ENCODE measurements at places on chromosomes 11 and 22.

- no peak for DNase-seq
These were observed 166.1 kb downstream of the C11orf91 start for GRCh38 chr11:33534575-33534974.

DNA sequence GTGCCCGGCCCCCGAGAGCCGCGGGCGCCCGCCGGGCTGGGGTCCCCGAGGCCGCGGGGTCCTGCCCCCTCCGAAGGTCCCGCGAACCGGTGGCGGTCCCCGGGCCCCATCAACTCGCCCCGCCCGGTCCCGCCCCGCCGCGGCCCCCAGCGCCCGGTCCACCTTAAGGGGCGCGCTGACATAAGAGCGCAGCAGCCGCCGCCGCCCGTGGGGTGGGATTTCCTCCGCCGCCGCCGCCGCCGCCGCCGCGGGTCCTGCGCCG lies at the start of gene ZDHHC8:
ZDHHC8 (plus strand) TSS at position 208 of the 262 bp plus-strand sequence. CDS start 144 bp downstream, outside the sequence.
- DNase-seq: peak; percentile 49

- no peak for DNase-seq
These were observed 12.1 kb downstream of the BBOX1 start for GRCh38 chr11:27052668-27053067.

DNA sequence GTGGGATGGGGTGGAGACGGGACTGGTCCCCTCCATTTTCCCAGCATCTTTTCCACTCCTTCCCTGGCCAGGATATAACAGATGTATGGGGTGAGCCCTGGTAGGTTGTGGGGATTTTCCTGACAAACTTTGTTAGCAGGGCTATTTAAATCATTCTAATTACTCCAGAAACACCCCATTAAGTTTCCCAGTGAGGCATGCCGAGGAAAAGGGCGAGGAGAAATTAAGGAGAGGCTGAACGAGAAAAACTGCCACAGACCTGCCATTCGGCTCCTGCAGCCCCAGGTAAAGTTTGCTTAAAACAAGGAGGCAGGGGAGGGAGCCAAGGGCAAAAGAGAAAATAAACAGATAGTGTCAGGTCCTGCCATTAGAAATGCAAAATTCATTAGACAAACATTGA lies 428.2 kb downstream of the BUD13 start:
- no peak for DNase-seq

DNA sequence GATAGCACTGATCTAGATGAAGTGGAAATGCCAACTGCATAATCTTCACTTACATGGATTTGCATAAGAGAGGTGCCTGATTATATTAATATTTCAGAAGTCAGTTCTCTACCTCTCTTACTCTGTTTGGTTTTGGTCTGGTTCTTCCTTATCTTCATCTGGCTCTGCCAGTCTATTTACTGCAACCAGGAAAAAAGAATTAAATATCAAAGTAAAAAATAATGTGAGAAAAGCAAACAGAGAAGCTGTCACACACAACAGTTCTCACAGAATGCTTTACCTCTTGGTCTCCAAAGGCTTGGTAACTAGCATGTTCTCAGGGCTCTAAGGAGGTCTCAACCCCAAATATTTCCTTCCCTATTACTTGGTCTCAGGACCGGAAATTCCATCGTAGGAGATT lies 6.7 kb downstream of the VSIG10L2 start:
- DNase-seq: no peak

DNA sequence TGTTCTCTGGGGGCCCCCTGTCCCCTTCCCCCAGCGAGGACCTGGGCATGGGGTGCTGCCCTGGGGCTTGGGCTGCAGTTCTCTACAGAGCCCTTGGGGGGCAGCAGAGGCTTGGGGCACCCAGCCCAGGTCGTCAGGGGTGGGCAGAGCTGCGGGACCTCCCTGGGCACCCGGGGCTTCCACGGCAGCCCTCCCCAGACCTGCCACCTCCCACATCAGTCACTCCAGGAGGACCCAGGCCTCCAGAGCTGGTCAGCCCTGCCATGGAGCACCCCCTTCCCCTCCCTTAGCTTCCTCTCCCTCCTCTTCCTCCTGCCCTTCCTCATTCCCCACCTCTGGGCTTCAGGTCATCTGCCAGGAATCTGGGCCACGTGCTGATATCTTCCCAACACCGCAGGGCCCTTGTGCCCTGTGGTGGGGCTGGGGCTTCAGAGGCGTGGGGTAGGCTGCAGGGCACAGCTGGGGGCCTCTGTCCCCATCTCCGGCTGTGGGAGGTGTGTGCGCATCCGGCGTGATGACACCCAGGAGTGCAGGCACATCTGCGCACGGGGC lies 5.8 kb downstream of the TSPAN4 start:
- peak; percentile 51 for DNase-seq

DNA sequence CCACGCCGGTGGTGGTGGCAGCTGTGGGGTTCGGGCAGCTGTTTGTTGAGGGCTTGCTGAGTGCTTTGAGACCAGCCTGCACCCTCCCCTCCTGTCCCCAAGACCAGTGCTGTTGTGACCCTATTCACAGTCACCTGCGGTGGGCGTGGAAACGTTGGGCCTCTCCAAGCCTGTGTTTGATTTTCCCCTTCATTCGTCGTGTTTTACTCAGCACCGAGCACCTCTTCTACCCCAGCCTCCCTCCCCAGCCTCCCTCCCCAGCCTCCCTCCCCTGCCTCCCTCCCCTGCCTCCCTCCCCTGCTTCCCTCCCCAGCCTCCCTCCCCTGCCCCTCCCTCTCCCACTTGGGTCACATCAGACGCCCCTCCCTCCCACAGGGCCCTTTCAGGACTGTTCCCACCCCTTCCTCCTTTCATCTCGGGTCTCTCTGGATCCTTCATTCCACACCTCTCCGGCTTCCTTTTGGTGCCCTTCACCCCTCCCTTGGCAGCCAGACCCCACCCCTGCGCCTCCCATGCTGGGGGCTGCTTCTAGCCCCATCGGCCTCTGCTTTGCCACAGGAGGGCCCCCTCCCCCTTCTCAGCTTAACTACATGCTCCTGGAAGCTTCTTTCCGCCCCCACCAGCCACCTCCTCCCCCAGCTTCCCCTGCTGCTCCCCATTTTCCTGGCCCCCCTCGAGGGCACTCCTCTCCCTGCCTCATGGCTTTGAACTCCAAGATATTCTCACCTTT lies 14.8 kb downstream of the FRMD8 start:
- DNase-seq: no peak

GRCh38 chr22:38305471-38306448 lies 11.5 kb downstream of the CSNK1E start:
- DNase-seq: no peak

- no peak for DNase-seq
These were observed 687.2 kb downstream of the OPCML start for GRCh38 chr11:132844956-132845696.

DNA sequence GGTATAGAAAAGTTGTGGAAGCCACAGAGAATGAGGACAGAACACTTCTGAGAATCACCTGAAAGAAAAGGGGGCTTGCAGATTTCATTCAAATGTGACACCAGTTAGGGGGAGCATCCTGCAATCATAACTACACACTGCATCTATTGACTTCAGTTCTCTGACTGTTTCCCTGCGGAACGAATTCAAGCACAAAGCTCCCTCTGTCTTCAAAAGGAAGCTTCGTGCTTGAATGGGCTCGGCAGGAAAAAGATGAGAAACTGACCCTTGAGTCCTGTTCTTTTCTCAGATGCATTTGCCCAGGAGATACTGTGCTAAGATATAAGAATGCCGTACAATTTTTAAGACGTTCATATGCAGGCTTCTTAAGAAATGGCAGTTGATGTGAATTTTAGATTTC lies 2000.4 kb upstream of the RAG2 start:
- no peak for DNase-seq

GRCh38 chr22:32100711-32101110 lies 57.6 kb downstream of the SLC5A1 start:
- DNase-seq: no peak

- DNase-seq: no peak
These were observed 2.9 kb upstream of the TMEM9B start for GRCh38 chr11:8967184-8967583.

GRCh38 chr11:97363331-97363730 lies 973.5 kb downstream of the JRKL start:
- DNase-seq: no peak

GRCh38 chr22:50083462-50084079 lies 1.7 kb downstream of the MLC1 start:
- no peak for DNase-seq

- no peak for DNase-seq
These were observed 7.7 kb upstream of the NCR3LG1 start for GRCh38 chr11:17343907-17344306.

GRCh38 chr11:75262436-75262835 lies 21.9 kb downstream of the TPBGL start:
- DNase-seq: no peak

DNA sequence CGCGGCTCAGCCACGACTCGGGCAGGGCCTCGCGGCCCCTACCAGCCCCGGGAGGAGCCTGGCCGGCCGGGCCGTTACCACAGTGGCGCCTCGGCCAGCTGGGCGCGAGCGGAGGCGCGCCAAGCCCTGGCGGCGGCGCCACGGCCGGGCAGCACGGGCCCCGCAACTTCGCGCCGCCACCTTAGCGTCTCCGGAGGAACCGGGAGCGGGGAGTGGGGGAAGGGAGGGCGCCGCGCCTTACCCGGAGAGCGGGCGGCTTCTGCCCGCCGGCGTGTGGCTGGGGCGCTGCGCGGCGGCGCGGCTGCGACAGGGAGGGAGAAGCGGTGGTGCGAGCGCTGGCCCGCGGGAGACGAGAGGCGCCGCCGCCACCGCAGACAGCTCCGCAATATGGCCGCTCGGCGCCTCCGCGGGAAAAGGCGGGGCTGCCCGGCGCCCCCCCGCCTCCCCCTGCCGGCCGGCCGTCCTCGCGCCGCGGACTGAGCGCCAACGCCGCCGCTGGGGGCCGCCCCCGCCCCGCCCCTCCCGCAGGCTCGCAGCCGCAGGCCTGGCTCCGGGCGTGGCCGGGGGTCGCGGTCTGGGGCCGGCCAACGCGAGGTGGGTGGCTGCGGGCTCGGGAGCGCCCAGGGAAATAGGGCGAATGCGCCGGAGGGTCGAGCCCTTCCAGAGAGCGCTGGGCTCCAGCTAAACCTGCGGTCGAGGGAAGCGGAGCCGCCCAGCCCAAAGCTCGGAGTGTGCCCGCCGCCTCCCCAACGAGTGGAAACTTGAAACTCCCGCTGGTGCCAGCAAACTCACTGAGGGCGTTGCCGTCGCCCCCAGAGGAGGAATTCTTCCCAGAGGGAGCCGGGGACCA lies at the start of gene RDX:
RDX (minus strand) TSS at position 389 of the 850 bp plus-strand sequence. CDS start 16,922 bp downstream, outside the sequence.
- DNase-seq: peak; percentile 28

DNA sequence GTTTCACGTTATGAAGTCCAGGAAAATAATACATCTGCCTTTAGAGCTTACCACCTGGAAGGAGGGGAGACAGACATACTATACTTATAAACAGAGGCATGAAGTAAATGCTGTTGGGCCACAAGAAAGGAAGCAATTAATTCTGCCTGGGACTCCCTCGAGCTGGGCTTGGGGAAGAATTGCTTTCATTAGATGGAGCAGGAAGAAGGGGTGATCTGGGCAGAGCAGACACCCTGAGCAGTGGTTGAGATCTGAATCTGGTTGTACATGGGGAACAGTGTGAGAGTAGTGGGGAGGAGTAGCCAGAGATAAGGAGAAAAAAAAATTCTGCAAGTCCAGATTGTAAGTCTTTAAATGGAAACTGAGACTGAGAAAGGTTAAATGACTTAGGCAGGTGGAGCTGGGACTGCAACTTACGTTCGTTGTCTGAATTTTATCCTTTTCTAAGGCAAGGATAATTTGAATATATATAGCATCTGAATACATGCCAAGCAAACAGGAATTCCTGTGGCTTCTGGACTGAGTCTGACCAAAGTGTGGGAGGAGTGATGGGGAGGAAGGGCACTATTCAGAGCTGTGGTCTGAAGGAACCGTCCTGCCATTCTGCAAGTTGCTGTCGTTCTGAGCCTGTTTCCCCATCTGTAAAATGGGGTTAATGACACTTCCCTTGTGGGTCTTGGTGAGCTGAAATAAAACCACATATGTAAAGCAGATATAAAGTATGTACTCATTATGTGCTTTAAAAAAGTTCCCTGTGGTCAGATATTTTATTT lies 7.9 kb downstream of the NCAM1 start:
- no peak for DNase-seq

GRCh38 chr11:110242746-110243145 lies 53.7 kb downstream of the RDX start:
- no peak for DNase-seq

- no peak for DNase-seq
These were observed 304.2 kb downstream of the RAB38 start for GRCh38 chr11:87871056-87871455.

DNA sequence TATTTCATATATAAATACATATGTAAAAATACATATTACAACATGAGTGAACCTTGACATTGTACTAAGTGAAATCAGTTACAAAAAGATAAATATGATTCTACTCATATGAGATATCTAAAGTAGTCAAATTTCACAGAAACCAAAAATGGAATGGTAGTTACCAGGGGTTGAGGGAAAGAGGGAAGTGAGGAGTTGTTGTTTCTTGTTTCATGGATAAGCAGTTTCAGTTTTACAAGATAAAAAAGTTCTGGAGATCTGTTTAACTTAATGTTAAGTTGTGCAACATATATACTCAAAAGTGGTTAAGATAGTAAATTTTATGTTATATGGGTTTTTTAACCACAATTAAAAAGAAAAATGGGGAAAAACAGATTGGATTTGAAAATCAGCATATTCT lies 107.7 kb downstream of the ELP4 start:
- DNase-seq: no peak

DNA sequence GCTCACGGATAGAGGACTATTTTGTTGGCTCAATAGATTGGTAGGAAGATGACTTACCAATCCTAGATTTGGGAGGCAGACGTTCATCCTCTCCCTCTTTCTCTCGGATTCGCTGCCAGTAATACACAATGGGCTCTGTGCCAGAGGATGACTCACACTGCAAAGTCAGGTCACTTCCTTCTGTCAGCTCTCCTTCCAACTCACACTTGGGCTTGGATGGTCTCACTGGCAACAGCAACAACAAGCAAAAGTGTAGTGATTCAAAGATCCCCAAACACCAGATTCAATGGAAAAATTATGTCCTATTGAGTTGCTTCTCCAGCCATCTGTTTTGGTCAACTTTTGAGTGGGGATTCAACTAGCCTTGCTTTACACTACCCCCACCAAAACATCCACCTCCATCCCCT lies 21.7 kb upstream of the HSPA8 start:
- no peak for DNase-seq

- no peak for DNase-seq
These were observed 2.6 kb downstream of the ANO1 start for GRCh38 chr11:70080763-70081162.

- no peak for DNase-seq
These were observed 68.9 kb downstream of the C11orf58 start for GRCh38 chr11:16807306-16807705.

DNA sequence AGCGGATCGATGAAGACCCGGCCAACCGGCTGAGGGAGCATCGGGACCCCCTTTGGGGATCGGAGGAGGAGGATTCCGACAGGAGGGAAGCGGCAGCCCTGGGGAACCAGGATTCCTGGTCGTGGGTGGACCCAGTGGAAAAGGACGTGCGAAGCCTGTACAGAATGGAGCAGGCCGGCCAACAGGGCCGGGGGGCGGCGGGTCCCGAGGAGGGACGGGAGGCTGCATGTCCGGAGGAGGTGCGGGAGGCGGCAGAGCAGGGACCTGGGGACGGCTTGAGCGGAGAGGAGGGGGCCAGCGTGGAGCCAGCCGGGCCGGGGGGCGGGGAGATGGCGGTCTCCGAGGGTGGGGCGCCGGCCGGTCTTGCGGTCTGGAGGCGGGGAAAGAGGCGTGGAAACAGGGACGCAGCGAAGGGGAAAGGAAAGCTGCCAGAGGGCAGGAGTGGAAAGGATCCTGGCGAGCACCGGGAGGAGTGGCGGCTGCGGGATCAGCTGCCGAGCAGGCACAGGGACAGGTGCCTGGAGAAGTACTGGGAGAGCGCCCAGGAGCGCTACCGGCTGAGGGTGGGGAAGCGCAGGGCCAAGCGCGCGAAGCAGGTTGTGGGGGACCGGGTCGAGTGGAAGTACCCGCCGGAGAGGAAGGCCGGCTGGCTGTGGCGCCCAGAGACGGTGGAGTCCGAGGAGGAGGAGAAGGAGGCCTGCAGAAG lies at the start of gene ANO5:
ANO5 (plus strand) TSS at position 444 of the 706 bp plus-strand sequence. CDS start 408 bp downstream, outside the sequence.
- DNase-seq: no peak

Data from T-helper 2 cell (primary cell).